Iris pigment epithelial cell (primary cell): ENCODE measurements at places on chromosomes 5 and 9.

- DNase-seq = peak; percentile 82
These were observed 9.0 kb downstream of the RGS14 start for GRCh38 chr5:177366528-177367322.

- no peak for DNase-seq
These were observed 73.7 kb downstream of the GADD45G start for GRCh38 chr9:89678396-89679015.

DNA sequence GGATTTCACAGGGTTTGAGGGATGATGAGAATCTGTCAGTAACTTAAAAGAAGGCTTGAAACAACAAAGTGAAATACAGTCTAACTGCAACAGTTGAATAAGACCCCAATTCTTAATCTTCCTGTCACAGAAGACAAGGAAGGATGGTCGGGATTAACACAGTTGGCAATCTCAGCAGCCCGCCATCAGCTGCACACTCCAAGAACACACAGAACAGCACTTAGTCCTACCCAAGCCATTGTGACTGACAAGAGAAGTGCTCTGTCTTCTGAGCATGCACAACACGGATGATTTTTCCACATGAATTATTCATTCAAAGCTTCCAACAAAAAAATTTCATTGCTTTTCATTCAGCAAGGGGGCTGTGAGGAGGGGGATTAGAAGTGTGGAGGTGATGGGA lies 576.1 kb downstream of the TLE4 start:
- DNase-seq = no peak

GRCh38 chr9:81850724-81851123 lies 77.5 kb upstream of the SPATA31D4 start:
- DNase-seq = no peak

DNA sequence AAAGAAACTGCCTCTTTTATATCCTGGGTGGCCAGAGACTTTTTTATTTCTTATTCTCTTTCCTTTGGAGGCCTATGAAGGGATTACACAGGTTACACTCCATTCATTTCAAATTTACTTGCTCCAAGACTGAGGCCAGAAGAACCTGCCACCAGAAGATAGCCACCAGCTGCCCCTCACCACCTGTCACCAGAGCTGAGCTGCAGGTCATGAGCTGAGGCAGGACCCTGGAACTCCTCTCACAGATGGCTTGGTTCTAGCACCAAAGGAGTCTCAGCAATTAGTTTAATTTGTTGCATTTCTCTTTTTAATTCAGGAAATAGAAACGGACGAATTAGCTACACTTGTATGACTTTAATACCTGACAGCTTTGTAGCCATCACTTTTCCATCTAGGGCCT lies 313.9 kb downstream of the SPOCK1 start:
- no peak for DNase-seq

- DNase-seq = peak; percentile 67
These were observed 621 bp downstream of the SEC16A start for GRCh38 chr9:136482046-136482792.

DNA sequence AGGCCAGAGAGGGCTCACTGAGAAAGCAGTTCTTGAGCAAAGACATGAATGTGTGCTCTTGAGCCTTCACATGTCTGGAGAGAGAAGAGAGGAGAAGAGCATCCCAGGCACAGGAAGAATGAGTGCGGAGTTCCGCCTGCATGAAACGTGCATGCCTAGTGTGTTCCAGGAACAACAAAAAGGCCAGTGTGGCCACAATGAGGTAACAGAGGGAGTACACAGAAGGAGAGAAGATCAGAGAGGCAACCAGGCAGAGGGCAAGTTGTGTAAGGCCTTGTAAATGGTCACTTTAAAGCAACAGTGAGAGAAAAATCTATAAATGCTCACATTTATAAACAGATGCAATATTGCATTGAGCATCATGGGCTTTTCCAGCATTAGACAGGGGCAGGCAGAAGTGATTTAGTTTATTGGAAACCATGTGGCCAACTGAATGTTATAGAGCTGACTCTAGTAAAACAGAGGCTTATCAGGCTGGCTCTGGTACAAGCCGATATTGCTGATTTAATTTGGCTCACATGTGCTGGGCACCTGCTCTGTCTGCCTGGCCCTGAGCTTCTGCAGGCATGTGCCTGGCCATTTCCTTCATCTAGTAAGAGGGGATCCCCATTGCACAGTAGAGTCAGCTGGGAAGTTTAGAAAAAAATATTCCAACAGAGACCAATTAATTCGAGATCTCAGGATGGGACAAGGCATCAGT lies 185.3 kb downstream of the SAXO1 start:
- no peak for DNase-seq

- DNase-seq = no peak
These were observed 761 bp upstream of the DNAJC25 start for GRCh38 chr9:111630182-111630963.

DNA sequence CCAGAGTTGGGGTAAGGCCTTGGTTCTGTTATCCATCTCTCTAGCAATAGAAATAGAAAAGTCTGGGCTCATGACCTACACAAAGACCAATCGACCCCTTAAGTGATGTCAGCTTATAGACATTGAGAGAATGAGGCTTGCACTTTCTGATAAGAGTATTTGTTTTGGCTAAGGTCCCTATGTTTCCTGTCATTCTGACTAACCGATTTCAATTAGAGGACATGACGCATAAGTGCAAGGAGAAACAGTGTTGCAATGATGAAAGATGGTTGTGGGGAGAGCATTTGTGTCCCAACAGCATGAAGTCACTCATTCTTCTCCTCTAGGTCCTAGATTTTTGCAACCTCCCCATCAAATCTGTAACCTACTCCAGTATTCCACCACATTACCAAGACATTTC lies 255.1 kb downstream of the MAT2B start:
- peak; percentile 99 for DNase-seq

GRCh38 chr9:98081477-98082219 lies 25.1 kb downstream of the NANS start:
- peak; percentile 57 for DNase-seq

GRCh38 chr9:95047452-95048224 lies 269.9 kb downstream of the FANCC start:
- DNase-seq = no peak

DNA sequence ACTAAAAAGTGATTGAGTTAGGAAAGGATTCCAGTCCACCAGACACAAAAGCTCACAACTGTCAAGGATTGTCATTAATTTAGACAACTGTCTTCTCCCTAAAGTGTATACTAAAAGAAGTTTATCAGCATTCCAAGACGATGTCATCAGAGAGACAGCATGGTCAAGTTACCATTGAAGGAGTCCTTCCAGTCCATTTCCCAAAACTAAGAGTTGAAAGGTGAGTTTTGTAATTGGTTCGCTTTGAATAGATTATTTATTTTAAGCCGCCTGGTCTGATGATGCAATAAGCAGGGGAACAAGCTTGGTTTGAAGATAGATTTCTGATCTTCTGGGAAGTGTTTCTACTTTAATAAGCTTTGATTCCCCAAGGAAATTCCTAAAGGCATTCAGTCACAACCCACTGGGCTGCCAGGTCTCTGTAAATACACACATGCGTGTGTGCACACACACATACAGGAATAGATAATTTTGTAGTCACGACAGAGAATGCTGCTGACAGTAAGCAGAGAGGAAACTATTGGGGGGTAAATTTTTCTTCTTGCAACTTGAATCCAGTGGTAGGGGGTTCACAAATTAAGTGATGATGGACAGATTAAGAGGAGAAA lies 234.8 kb downstream of the PIK3R1 start:
- DNase-seq = peak; percentile 61

GRCh38 chr9:133492061-133493021 lies 13.4 kb upstream of the SLC2A6 start:
- no peak for DNase-seq

DNA sequence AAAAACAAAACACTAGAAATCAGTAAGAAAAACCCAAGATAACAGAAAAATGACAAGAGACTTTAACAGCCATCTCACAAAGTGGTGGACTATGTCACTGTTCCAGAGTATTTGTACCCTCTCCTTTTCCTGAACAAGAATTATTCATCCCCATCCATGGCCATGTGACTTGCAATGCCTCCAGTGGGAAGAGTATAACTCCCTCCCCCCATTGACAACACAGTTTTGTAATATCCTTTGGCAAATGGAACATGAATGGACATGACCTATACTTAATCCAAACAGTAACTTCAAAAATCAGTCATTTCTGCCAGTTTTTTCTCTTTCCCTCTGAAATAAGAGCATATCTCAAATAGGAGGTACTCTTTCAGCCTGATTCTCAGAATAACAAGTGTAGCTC lies 33.9 kb downstream of the PTBP3 start:
- peak; percentile 82 for DNase-seq

DNA sequence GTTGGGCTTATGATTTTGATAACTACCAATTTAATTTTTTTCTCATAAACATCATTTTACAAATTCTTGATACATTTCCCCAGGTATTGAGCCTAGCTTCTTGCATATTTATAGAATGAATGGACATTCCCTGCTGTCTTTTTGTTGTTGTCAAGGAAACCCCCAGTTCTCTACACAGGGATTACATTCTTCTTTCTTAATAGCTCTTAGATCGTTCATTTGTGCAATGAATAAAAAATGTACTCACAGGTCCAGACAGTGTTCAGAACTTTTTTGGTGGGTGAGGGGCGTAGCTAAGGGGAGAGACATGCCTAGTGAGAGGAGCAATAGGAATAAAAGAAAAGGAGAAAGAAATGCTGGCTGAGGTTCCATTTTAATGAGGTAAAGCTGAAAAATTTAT lies 58.6 kb downstream of the VCAN start:
- peak; percentile 44 for DNase-seq

GRCh38 chr9:35254984-35255857 lies 93.4 kb downstream of the UNC13B start:
- DNase-seq = no peak

GRCh38 chr5:103006921-103007320 lies 113.0 kb downstream of the GIN1 start:
- no peak for DNase-seq

- DNase-seq = no peak
These were observed 42.8 kb downstream of the NRG2 start for GRCh38 chr5:140000332-140000731.

DNA sequence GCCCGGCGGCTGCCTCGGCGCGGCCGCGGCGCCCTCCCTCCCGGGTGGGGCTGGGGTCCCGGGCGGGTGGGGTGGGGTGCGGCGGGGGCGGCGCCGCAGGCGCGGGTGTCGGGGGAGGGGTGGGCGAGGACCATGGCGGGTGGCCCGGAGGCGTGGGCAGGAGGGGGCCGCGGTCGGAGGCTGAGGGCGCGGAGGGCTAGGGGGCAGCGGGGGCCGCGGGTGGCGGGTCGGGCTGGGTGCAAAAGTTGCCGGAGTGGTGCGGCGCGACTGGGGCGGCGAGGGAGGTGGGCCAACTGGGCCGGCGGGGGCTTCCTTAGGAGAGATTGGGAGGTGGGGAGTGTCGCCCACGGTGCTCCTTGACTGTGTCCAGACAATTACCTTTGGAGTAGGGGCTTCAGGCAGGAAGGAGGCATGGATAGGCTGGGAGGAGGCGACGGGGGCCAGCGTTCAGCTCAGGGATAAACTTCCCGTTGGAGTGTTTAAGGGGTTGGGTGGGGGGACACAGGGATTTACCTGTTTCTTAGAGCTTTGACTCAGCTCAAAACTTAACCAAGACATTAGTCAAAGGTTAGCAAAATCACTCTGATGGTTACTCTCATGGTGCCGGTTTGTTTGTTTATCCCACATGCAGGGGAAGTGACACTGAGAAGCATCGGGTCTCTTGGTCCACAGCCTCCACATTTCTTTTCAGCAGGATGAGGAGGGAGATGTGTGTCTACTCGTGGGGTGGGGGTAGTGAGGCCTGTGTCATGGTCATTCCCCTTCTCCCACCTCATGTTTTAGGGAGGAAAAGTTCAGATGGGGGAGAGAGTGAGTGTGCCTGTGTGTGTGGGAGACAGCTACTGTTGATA lies 859 bp downstream of the CSNK1G3 start:
- peak; percentile 30 for DNase-seq

DNA sequence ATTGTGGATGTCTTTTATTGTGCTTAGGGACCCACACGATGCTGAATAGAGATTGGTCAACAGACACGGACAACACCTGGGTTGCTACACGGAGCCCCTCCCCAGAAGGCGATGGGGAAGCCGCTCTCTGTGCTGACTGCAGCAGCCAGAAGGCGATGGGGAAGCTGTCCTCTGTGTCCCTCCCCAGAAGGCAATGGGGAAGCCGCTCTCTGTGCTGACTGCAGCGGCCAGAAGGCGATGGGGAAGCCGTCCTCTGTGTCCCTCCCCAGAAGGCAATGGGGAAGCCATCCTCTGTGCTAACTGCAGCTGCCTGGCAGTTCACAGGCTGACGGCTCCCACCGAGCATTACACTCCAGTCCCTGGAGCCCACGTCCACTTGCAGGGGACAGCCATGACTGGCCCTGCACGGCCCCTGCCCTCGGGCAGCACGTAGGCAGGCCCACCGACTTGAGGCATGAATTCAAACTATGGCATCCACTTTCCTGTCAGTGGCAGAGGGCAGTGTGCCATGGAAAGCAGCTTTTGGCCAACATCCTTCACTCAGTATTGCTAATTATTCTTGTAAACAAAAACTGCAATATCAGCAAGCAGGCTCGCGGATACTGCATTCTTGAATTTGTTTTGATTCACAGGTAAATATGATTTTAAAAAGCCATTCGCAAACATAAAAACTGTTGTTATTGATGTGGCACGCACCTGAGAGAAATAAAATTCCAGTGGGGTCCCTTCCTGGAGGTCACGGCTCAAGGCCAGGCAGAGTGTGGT lies 48.1 kb upstream of the CLPTM1L start:
- no peak for DNase-seq

GRCh38 chr9:4137234-4137633 lies 162.6 kb downstream of the GLIS3 start:
- peak; percentile 98 for DNase-seq

DNA sequence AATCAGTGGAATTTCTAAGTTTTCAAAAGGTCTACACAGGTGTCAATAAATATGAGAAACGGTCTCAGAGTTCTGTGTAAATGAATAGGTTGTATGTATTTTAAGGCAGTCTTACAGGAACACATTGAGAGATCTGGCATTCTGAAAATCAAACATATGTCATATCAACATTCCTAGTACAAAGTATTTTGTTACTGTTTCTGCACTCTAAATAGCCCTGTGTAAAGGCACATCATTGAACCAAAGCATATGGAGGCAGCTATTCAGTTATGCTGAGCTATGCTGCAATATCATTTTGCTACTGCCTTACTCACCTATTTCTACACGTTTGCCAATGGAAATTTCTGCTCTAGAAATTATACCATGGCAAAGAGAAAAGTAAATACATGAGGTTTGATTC lies 379.1 kb downstream of the KIAA0825 start:
- DNase-seq = no peak

GRCh38 chr9:21432672-21433425 lies 7.4 kb upstream of the IFNA1 start:
- DNase-seq = no peak

DNA sequence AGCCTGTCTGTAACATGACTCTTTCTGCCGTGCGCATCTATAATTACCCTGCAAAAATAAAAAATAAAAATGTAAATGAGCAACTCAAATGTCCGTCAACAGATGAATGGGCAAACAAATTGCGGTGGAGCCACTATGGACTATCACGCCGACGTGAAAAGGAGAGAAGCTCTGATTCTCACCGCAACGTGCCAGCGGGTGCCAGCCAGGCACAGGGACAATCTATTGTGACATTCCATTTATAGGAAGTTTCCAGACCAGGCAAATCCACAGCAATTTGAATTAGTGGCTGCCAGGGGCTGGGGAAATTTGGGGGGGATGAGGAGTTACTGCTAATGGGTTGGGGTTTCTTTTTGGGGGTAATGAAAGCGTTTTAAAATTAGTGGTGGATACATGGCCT lies 96.8 kb downstream of the VAV2 start:
- DNase-seq = no peak
